ENCODE measurements at places on chromosomes 11 and 22.

DNA sequence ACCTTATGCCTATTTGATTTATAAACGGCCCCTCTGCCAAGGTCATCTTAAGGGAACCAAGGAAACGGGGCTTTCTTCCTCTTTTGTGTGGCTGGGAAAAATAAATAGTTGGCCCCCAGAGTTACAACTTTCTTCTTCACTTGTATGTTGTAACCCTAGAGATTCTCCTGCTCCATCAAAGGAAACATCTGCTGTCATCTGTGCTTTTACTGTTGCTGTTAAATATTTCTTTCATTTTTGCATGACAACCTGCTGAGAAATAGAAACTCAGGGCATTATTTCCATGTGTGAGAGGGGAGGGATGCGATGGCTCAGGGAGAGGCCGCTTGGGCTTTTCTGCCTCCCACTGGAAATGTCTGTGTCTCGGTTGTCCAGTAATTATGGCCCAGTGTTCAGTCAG is 21.8 kb upstream of the CDC42EP2 start:
- no peak for DNase-seq

DNA sequence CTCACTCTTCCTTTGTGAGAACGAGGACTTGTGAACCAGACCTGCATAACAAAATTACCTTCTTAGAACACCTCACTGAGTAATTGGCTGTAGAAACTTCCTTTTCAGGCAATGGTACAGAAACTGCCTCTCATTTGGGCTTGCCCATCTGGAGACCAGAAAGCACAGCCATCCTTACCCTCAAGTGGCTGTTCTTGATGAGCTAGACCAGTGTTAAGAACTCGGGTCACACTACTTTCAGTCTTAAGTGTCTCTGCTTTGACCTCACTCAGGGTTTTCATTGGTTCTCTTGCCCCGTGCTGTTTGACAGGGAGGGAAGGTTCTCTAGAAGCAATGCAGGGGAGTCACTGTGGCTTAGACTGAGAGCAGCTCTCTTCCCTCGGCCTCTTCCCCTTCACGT is 29.3 kb downstream of the NAT10 start:
- DNase-seq, result no peak

- DNase-seq, result no peak
Measured at GRCh38 chr11:114586797-114587196, 8.8 kb downstream of the NXPE4 start.

DNA sequence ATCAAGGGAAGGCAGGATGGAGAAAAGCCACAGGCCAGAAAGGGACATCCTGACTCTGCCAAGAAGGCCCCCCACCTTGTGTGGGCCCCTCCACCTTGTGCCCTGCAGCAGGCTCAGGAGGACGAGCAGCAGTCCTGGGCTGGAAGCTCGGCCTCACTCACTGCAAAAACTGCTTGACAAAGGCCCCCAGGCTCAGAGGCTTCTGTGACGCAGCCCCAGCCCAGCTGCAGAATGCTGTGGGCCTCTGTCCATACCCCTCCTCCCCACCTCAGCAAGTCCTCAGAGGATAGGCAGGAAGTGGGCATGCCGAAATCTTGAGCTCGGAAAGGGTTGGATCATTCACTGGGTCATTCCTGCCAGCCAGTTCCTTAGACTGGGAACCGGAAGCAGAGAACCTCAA is 61.9 kb downstream of the NRXN2 start:
- DNase-seq, result no peak

GRCh38 chr22:30354644-30355043 is 2.0 kb downstream of the SF3A1 start:
- no peak for DNase-seq

DNA sequence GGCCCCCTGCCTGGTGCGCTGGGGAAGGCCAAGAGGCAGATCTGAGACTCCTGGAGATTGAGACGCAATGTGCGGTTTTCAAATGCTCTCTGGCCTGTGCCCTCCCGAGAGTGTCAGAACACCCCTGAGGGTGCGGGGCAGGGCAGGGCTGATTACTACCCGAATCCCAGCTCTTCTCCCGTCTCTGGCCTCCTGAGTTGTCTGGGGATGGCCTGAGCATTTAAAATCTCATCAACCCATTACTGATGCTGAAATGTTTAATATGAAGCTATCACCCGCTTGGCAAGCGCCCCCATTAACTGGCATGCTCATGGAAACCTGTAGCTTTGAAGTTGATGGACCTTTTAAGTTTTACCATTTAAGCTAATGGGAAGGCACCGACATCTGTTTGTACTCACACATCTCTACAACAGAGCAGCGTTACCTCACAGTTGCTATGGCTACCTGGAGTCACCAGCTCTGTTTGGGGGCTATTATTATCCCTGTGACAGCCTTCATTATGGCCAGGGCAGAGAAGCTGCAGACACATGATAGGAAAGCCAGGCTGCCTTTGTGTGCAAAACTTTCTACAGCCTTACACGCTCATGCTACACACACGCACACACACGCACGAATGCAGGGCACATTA is 3.6 kb upstream of the MB start:
- no peak for DNase-seq

Data from HAP-1 (cell line).